NCI-H1436 (cell line): ENCODE measurements at places on chromosomes 4 and X.

GRCh38 chrX:100591256-100592051 is 6.7 kb downstream of the TNMD start:
- no peak for DNase-seq

- no peak for DNase-seq
Measured at GRCh38 chr4:111174331-111174730, 551.5 kb upstream of the PITX2 start.

GRCh38 chr4:20026456-20026855 is 225.2 kb upstream of the SLIT2 start:
- no peak for DNase-seq

GRCh38 chrX:55759478-55759877 is 41.9 kb downstream of the RRAGB start:
- no peak for DNase-seq

DNA sequence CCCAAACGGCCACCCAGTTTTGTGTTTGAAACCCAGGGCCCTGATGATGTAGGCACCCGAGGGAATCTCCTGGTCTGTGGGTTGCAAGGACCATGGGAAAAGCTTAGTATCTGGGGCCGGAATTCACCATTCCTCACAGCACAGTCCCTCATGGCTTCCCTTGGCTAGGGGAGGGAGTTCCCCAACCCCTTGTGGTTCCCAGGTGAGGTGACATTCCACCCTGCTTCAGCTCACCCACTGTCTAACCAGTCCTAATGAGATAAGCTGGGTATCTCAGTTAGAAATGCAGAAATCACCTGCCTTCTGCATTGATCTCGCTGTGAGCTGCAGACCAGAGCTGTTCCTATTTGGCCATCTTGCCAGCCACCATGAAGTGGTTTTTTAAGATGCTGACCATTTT is 84.0 kb downstream of the PRKG2 start:
- no peak for DNase-seq
